ENCODE measurements at places on chromosomes 1 and 21.

GRCh38 chr1:116933606-116934515, 24.1 kb downstream of the PTGFRN start:
- no peak for DNase-seq

- no peak for DNase-seq
Observed at GRCh38 chr1:101310506-101310905, 73.7 kb downstream of the S1PR1 start.

DNA sequence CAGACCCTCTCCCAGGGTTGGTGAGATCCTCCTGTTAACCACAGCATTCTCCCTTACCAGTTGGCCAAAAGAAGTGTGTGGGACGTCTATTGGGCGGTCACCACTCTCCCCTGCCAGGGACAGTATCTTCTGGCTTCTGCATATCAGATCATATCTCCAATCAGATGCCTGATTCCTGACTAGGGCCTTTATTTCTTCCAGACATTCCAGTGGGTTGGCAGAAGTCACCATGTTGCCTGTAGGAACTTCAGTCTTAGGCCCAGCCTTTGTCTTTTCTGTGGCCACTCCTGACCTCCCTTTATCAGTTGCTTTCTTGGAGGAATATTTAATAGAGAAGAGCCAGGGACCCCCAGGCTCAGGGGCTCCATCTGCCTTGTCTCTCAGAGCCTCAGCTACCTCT, 130.4 kb upstream of the F3 start:
- no peak for DNase-seq

DNA sequence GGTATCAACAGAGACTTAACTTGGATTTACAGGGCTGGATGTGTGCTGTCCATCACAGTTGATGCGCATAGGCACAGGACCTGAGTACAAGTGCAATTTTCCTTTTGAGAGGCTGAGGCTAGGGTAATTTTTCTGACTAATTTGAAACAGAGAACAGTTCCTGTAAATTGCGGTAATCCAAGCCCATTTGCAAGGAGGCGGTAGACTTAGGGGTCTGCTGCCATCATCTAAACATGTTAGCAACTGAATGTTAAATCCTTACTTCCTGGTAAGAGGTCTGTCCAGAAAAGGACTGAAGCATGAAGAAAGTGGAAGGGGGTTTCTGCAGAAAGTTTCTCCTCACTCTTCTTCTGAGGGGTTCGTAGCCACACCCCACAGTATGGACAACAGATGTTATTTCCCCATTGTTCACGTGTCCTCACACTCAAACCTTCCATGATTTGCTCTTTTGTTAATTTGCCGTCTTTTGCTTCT, 23.7 kb upstream of the C1orf198 start:
- no peak for DNase-seq

DNA sequence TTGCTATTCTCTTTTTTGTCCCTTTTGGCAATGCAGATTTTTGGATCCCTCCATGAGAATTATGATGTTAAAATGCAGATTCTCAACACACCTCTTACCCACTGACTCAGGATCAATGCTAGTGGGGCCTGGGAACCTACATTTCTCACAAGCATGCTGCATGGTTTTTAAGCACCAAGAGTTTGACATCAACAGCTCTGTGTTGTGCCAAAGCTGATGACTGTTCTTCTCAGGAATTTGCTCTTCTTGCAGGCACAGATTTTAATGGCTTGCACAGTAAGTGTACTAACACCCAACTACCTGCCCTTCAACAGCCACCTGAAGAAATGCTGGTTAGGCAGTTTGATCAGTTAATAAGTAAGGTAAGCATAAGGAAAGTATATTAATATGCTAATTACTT, 468.7 kb downstream of the PTBP2 start:
- no peak for DNase-seq

DNA sequence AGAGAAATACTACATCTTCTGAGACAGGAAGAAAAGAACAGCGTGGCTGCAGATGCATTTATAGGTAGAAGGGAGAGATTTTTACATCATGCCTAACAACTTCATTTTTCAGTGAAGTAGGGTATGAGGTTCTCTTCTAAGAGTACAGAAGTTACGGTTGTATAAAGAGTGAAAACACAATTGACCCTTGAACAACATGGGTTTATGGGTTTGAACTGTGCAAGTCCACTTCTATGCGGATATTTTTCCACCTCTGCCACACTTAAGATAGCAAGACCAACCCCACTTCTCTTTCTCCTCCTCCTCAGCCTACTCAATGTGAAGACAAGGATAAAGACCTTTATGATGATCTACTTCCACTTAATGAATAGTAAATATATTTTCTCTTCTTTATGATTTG, 64.5 kb downstream of the RPAP2 start:
- no peak for DNase-seq

Data from NCI-H1105 treated with DMSO at 0.1 percent for 48 hours (cell line).